Mesothelial cell of epicardium (in vitro differentiated cells): ENCODE measurements at places on chromosomes 3 and 15.

DNA sequence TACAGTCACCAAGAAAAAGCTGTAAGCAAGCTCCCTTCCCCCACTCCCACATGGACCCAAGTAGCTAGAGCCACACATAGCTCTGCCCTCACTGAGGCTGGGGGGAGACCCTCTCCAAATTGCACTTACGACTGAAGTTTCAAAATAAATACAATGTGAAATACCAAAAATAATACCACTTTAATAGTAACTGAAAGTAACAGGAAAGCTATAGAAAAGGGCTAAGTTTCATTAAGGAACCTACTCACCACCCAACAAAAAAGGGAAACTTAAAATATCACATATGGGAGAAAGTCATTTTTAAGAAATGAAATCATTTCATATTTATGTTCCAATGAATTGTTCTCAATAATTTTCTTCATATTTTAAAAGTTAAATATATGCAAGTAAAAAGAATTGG lies 130.4 kb upstream of the UBE2E2 start:
- no peak overlapping the region for H3K27ac ChIP-seq
- H3K27me3 ChIP-seq: no peaks in the 10 kb centered on the region
- H3K4me1 ChIP-seq: peaks cover 23% of the 10 kb centered on the region
- H3K4me3 ChIP-seq: no peak overlapping the region

- no peak overlapping the region for H3K4me3 ChIP-seq
- no peaks in the 10 kb centered on the region for H3K36me3 ChIP-seq
- H3K4me1 ChIP-seq: no peaks in the 10 kb centered on the region
- H3K27ac ChIP-seq: no peak overlapping the region
These were observed 27.7 kb upstream of the DCP1A start for GRCh38 chr3:53375019-53375418.

DNA sequence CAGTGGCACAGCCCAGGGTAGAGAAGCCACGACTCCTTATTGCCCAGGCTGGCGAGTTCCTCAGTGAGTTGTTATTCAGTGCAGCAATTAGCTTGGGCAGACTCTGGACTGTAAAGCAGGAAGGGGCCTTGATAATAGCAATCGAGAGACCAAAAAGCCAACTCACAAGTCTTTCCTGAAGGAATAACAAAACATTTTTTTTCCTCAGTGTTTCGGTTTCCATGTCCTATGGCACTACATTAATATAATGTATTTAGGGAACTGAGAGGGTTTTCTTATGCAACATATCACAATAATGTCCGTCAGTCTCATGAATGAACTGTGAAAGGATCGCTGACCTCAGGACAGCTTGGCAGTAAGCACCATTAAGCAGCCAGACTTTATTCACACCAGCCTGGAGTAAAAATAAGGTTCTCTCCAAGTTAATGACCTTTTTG lies 248.9 kb upstream of the TBL1XR1 start:
- peaks cover 24% of the 10 kb centered on the region for H3K4me1 ChIP-seq
- H3K36me3 ChIP-seq: no peaks in the 10 kb centered on the region
- H3K4me3 ChIP-seq: no peak overlapping the region
- no peaks in the 10 kb centered on the region for H3K27me3 ChIP-seq
- DNase-seq: no peak

GRCh38 chr3:101200461-101200860 lies 119.9 kb downstream of the IMPG2 start:
- no peaks in the 10 kb centered on the region for H3K36me3 ChIP-seq
- no peak for DNase-seq

- H3K27ac ChIP-seq: no peak overlapping the region
- peaks cover 12% of the 10 kb centered on the region for H3K36me3 ChIP-seq
- DNase-seq: no peak
- no peaks in the 10 kb centered on the region for H3K27me3 ChIP-seq
These were observed 403.2 kb upstream of the AZI2 start for GRCh38 chr3:28751864-28752263.

DNA sequence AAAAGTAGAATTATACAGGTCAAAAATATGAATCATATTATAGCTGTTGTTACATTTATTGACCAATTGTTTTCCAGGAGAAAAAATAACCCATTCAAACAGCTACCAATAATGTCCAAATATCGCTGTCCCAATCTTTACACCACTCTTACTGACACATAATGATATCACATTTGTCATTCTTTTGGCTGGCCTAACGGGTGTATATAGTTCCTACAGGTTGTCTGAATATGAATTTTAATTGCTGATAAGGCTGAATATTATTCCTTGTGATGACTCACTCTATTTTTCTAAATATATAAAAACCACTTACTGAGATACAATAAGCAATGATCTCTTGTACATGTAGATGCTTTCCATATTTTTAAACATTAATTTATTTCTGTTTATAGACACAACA lies 76.4 kb downstream of the FSIP1 start:
- no peak for DNase-seq
- H3K4me1 ChIP-seq: no peaks in the 10 kb centered on the region
- no peaks in the 10 kb centered on the region for H3K27me3 ChIP-seq
- H3K27ac ChIP-seq: no peak overlapping the region

- no peaks in the 10 kb centered on the region for H3K36me3 ChIP-seq
- no peak for DNase-seq
- no peaks in the 10 kb centered on the region for H3K4me1 ChIP-seq
These were observed 84.1 kb downstream of the WNT5A start for GRCh38 chr3:55402886-55403609.

GRCh38 chr15:62141643-62142588 lies 23.2 kb downstream of the C2CD4B start:
- H3K4me1 ChIP-seq: peaks cover 5% of the 10 kb centered on the region
- no peaks in the 10 kb centered on the region for H3K36me3 ChIP-seq
- no peak for DNase-seq
- H3K27ac ChIP-seq: no peak overlapping the region
